ENCODE measurements at places on chromosomes 11 and 22.

DNA sequence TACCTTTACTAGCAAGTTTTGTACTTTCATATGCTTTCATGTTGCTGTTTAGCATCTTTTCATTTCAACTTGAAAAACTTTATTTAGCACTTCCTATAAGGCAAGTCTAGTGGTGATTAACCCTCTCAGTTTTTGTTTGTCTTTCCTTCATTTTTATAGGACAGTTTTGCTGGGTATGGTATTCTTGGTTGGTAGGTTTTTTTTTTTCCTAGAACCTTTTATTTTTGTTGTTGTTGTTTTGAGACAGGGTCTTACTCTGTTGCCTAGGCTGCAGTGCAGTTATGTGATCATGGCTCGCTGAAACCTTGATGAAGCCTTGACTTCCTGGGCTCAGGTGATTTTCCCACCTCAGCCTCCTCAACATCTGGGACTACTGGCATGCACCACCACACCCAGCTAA, 29.9 kb upstream of the SLC5A1 start:
- no peak for DNase-seq

GRCh38 chr22:19822301-19823117, 32.2 kb downstream of the GNB1L start:
- no peak for DNase-seq

GRCh38 chr11:131297441-131297840, 73.0 kb upstream of the NTM start:
- DNase-seq: no peak

DNA sequence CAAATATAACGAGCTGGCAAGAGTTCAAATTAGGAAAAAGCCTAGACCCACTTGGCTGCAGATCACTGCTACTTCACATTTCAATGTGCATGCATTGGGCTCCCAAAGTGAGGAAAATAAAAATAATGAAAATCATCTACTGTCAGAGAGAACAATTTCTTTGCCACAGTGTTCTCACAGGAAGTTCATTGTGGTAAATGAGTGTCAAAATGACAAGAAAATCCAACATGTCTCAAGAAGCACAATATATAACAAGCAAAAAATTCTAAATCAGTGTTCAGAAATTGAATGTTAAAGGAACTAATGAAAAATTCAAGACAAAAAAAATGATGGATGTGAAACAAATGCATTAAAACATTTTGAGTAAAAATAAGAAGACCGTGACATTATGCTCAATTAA, 31.3 kb downstream of the RCN1 start:
- DNase-seq: no peak

GRCh38 chr11:45622283-45622682, 43.1 kb downstream of the CHST1 start:
- no peak for DNase-seq

- DNase-seq: no peak
Observed at GRCh38 chr11:74008373-74009229, at the start of gene UCP3. Gene UCP3 (minus strand): TSS chr11:74009085. CDS start chr11:74007042, 2,043 bp downstream.

- no peak for DNase-seq
Observed at GRCh38 chr11:122647736-122648275, 7.7 kb upstream of the UBASH3B start.

DNA sequence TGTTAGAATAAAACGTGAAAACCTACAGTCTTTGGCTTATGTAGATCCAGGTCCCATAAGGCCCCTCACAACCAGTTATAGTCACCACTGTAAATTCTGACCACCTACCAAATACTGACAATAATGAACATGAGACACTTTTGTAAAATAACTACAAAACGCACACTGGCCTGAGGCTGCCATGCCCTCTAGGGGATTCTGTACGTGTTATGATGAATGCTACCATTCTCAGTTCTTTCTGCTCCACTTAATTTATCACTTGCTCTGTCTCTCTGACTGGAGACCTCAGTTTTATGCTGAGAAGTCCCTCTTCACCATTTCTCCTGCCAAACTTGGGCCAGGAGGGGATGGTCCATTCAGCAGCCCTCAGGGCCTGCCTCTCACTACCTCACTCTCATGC, 18.7 kb upstream of the TMPRSS5 start:
- no peak for DNase-seq

- DNase-seq: no peak
Observed at GRCh38 chr11:98834776-98835175, 186.0 kb upstream of the CNTN5 start.

DNA sequence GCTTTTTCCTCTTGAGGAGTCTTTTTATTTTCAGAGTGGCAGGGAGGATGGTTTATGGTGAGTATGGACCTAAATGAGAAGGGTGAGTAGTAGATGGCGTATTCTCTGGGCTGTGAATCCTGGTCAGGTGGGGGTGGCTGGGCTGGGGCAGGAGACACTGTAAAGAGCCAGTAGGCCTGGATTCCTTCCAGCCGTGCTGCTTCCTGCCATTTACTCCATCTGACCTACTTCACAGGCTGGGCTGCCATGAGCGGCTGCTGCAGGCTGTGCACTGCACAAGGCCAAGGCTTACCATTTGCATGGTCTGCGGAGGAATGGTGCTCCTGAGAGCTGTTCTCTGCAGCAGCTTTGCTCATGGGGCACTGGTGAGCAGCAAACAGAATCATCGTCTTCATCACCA, 297.6 kb downstream of the KIRREL3 start:
- DNase-seq: no peak

DNA sequence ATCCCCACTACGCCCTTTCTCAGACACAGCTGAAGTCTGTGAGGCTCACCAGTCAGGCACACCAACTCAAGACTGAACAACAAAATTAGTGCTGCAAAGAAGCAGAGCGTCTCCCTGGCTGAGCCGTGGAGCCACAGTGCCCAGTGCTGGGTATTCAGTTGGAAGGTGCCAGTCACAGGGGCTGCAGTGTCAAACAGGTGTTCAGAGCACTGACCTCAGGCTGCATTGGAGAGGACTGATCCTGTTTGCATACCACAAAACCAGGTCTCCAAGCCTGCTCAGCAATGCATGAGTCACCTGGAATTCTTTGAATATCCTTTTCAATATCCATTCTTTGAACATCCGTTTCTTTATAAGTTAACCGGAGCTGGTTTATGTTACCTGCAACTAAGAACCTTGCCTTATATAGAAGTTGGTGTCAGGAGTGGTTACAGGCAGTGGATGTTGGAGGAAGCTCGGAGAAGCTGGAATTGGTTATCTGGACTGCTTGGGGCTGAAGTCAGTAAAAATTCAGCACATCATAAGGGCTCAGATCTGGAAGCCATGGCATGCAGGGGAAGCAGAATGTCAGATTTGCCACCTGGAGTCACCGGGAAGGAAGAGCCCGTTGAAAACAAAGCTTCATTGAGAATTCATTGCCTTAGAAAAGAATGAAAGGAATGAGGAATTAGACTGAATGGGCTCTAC, 30.3 kb downstream of the PDGFB start:
- no peak for DNase-seq

GRCh38 chr22:27135031-27135981, 477.9 kb downstream of the MIAT start:
- no peak for DNase-seq

DNA sequence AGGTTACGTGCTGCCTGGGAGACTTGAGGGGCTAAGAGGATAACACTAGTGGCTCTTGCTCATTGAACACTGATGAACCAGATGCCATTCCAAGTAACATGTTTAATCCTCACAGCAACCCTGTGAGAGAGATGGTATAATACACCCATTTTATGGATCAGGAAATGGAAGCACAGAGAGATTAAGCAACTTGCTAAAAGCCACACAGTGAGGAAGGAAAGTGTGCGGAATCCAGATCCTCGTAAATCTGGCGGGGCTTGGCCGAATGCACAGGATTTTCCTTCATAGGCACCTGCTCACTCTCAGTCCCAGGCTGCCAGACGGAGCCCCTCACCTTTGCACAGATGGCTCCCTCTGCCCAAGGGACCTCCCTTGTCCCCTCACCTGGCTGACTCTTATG, 7.7 kb upstream of the FOSL1 start:
- no peak for DNase-seq

GRCh38 chr11:26143566-26144290, 188.2 kb upstream of the ANO3 start:
- peak; percentile 13 for DNase-seq

DNA sequence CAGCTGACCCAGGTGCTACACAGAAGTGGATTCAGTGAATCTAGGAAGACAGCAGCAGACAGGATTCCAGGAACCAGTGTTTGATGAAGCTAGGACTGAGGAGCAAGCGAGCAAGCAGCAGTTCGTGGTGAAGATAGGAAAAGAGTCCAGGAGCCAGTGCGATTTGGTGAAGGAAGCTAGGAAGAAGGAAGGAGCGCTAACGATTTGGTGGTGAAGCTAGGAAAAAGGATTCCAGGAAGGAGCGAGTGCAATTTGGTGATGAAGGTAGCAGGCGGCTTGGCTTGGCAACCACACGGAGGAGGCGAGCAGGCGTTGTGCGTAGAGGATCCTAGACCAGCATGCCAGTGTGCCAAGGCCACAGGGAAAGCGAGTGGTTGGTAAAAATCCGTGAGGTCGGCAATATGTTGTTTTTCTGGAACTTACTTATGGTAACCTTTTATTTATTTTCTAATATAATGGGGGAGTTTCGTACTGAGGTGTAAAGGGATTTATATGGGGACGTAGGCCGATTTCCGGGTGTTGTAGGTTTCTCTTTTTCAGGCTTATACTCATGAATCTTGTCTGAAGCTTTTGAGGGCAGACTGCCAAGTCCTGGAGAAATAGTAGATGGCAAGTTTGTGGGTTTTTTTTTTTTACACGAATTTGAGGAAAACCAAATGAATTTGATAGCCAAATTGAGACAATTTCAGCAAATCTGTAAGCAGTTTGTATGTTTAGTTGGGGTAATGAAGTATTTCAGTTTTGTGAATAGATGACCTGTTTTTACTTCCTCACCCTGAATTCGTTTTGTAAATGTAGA, 1.7 kb downstream of the MALAT1 start:
- DNase-seq: no peak

GRCh38 chr22:38925571-38926041, 31.8 kb upstream of the APOBEC3A start:
- DNase-seq: no peak

DNA sequence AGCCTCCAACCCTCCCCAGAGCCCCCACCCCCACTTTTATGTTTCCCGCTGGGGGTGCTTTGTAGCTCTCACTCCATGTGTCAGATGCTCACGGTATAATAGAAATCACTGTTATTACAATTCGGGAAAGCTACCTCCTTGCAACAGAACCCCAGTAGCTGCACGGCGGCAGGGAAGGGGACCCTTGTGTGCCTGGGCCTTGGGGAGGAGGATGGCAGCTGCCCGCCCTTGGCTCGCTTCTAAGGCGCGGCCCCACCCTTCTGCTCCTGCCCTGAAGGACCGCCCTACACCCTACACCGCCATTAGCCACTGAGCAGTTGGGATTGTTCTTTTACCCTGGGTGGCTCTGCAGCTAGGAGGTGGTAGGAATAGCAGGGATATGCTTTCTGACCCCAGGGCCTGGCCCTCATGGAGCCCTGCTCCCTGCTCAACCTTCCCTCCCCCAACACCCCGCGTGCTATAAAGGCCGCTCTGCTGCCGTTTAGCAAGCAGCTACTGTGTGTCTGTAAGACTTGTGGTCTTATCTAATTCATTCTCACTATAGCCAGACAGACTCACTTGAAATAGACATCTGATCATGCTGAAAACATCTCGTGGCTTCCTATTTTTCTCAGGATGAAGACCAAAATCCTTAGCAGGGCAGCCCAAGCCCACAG, 219.7 kb downstream of the CEP164 start:
- no peak for DNase-seq

- DNase-seq: no peak
Observed at GRCh38 chr11:22449441-22449840, 111.3 kb downstream of the SLC17A6 start.

- DNase-seq: no peak
Observed at GRCh38 chr22:41560095-41560471, 727 bp upstream of the CSDC2 start.

- no peak for DNase-seq
Observed at GRCh38 chr11:2792381-2793250, 92.8 kb upstream of the KCNQ1OT1 start.

DNA sequence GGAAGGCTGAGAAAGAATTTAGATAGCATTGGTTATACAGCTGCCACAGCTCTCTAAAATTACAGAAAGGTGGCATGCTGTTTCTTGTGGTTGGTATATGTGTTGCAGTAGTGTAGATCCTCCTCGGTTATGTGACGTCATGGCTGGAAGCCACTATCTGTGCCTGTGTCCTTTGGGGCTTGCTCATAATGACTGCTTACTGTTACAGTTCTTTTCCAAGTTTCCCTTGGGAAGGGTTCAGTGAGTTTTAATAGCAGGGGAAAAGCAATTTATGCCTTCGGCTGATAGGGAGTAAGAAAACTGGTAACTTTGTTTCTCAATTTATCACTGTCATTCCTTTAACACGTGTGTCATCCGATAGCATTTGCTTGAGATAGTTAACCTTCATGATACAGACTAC, 47.2 kb downstream of the POLD3 start:
- DNase-seq: no peak

DNA sequence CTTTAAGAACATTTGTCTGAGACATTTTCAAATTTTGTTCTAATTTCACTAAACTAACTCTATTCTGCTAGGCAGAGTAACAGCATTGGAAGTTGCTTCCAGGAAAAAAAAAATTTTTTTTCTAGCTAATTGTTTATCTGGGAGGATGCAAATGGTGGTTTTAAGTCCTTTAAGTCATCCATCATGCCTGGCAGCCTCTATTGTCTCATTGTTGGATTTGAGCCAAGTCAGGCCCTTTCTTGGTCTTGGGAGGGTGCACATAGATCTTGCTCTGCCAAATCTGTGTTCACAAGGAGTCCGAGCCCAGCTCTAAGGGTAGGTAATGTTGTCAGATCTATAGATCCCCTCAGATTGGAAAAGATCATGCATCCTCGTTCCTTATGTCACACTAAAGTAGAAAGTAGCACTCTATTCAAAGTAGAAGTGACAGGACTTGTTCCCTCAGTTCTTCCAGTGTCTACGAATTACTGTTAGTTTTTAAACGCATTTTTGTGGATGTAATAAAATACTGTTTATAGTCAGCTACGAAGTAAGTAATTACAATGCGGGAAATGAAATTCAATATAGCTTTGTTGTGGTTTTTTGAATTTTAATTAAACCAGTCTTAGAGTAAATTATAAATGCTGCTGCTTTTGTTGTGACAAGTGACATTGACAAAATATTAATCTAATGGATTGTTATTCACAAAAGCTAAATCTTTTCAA, 166.0 kb upstream of the RASSF10 start:
- peak; percentile 35 for DNase-seq

DNA sequence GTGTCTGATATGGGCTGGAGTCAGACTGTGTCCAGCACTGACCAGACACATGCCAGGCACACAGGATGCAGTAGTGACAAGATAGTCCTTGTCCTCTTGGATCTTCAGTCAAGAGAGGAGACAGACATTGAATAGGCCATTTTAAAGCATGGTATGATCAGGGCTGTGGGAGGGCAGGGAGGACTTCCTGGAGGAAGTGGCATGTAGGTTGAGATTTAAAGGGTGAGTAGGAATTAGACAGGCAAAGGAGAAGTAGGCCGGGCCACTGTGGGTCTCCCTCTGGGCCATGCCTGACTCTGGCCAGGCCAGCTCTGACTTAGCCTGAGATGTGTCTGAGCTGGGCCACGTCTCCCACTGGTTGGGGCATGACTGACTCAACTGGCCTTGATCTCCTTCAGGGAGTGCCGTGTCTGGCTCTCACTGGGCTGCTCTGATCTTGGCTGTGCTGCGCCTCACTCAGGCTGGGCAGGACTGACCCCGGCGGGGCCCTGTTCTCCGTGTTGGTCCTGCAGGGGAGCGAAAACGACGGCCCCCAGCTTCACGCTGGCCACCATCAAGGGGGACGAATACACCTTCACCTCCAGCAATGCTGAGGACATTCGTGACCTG, 71.2 kb downstream of the MYO7A start:
- no peak for DNase-seq

- peak; percentile 41 for DNase-seq
Observed at GRCh38 chr11:63536669-63537292, at the start of gene PLAAT4. Gene PLAAT4 (plus strand): TSS chr11:63536808. CDS start chr11:63536869, 61 bp downstream.

- DNase-seq: peak; percentile 77
Observed at GRCh38 chr22:43151251-43152002, at the start of gene TSPO. Gene TSPO (plus strand): TSS chr22:43151559. CDS start chr22:43159239, 7,680 bp downstream.

Measured in T47D (cell line).